Astrocyte (in vitro differentiated cells and primary cell): ENCODE measurements at places on chromosomes 3 and 15.

- DNase-seq, result peak; percentile 56
Measured at GRCh38 chr3:192038726-192039125, 577.8 kb downstream of the PYDC2 start.

DNA sequence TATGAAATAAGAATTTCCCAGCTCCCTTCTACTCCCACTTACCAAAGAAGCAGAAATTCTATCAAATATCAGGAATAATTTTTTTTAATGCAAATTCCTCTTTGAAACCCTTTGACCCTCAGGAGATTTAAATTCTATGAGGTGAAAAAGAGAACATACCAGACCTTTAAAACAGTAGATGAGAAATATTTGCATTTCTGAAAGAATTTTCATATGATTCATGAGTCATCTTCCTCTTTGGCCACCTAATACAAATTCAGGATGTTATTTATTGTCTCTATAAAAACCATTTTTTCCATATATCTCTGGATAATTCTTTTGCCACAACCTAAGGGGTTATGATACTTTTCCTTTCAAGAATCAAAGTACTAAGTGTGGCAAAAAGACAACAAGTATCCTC is 67.3 kb upstream of the ST3GAL6 start:
- no peak for DNase-seq

DNA sequence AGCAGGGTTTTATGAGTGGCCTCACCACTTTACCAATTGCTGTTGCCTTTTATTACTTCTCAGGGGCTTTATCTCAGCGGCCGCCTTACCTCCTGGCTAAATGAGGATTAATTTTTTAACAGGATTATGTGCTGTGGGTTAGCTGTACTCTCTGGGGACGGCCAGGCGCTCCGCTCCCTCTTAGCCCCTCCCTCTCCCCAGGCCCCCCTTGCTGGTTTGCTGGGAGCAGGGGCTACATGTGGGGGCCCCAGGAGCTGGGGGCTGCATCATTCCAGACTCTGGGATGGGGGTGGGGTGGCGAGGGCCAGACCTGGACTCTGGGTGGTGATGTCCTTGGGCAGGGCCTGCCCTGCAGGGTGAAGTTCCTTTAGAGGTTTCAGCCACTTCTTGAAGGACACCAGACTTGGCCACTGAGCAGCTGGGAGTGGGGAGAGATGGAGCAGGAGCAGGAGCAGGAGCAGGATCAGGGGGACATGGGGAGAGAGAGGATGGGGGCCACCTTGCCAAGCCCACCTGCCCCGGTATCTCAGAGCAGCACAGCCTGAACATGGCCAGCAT is 196.1 kb downstream of the GOLGA6L6 start:
- DNase-seq, result no peak

- no peak for DNase-seq
Measured at GRCh38 chr15:66864871-66865281, 162.8 kb downstream of the SMAD6 start.

DNA sequence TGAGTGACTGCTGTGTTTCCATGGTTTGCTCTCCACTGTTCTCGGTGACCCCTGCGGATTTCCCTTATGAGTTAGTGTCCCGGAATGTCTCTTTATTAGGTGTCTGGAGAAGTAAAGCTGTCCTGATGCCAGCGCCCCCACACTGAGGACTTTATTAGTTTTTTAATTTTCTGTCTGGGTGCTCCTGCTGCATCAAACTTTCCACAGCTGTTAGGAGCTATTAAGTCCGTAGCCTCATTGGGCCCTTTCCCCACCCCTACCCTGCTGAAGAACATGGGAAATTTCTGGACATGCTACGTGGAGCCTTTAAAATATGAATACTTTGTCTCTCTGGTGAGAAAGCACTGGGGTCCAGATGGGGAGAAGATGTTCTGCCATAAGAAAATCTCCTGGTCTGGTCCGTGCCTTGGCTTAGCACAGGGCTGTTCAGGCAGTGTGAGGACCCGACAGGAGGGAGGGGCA is 161.7 kb upstream of the HES1 start:
- peak; percentile 97 for DNase-seq

DNA sequence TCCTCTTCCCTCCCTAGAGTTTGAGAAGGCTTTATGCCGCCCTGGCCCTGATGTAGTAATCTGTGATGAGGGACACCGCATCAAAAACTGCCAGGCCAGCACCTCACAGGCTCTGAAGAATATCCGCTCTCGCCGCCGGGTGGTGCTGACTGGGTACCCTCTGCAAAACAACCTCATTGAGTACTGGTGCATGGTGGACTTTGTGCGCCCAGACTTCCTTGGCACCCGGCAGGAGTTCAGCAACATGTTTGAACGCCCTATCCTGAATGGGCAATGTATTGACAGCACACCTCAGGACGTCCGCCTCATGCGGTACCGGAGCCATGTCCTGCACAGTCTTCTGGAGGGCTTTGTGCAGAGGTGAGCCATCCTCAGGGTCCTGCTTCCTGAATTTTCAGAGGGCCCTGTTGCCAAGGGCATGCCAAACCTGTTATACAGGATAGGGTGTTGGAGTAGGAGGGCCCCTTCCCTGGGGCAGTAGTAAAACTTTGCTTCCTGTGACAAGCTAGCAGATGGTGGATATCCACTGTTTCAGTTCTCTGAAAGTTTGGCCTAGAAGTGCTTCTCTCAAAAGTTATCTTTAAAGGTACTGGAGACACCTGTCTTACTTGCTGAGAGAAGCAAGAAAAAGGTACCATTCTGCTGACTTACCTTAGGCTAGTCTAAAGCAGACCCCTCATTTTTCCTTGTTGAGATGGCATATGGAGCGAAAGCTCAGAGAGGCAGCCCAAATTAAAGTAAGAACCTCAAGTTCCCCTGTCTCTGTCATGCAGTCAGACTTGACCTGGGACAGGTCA is 33.7 kb upstream of the TEX264 start:
- DNase-seq, result no peak

- DNase-seq, result no peak
Measured at GRCh38 chr15:64691896-64692565, 83.4 kb downstream of the RBPMS2 start.
